Hematopoietic multipotent progenitor cell treated with erythropoietin and hydrocortisone succinate and interleukin-3 and kit ligand, for 17 days (in vitro differentiated cells): ENCODE measurements at places on chromosomes 5 and 9.
A peak's percentile ranks its signal among the peaks of the same experiment; 100 is the strongest.

DNA sequence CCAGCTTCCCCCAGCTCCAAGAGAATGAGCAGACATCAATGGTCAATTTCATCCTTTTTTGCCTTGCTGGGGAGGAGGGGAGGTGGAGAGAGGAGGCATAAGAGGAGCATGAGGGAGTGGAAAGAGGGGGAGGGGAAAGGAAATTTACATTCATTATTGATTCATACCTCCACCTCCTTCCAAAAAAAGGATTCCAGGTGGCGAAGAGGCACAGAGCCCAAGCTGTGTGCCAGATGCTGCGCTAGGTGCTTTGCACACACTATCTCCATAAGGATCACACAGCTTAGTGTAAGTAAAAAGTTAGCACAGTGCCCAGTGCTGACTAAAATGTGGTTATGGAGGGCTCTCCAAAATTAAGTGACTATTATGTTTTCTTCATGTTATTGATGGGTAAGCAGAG, 11.0 kb downstream of the ASTN2 start:
- DNase-seq = no peak

GRCh38 chr9:137972355-137972987, 94.9 kb downstream of the CACNA1B start:
- DNase-seq = no peak

DNA sequence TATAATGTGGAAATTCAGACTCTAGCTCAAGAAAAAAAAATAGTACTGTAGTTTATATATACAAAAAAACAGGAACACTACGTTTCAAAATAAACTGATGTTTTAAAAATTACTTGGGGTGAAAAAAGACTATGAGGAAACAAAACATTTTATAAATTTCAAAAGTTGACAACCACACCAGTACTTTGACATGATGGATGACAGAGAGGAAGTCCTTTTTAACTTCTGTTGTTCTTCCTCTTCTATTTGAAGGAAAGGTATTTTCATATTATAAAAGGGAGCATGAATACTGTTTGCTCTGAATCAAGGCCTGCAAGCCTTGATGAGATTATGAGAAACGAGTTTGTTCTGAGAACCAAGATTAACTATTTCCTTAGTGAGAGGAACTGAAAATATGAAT, 456.9 kb downstream of the TAF11L14 start:
- no peak for DNase-seq

GRCh38 chr9:15155323-15155722, 151.7 kb downstream of the TTC39B start:
- DNase-seq = no peak

GRCh38 chr9:85404911-85405565, 336.7 kb downstream of the AGTPBP1 start:
- no peak for DNase-seq

- no peak for DNase-seq
Observed at GRCh38 chr9:23741351-23741750, 84.7 kb downstream of the ELAVL2 start.

GRCh38 chr9:72635197-72635596, 113.8 kb downstream of the TMC1 start:
- DNase-seq = no peak

DNA sequence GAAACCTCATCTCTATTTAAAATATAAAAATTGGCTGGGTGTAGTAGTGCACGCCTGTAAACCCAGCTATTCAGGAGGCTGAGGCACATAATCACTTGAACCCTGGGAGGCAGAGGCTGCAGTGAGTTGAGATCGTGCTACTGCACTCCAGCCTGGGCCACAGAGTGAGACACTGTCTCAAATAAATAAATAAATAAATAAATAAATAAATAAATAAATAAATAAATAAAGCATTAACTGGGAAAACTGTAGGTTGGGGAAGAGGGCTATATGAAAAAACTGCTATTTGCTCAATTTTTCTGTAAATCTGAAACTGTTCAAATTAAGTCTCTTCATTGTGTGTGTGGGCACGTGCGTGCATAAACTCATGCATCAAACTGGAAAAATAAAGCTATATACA, 59.9 kb upstream of the RAPGEF6 start:
- DNase-seq = no peak

DNA sequence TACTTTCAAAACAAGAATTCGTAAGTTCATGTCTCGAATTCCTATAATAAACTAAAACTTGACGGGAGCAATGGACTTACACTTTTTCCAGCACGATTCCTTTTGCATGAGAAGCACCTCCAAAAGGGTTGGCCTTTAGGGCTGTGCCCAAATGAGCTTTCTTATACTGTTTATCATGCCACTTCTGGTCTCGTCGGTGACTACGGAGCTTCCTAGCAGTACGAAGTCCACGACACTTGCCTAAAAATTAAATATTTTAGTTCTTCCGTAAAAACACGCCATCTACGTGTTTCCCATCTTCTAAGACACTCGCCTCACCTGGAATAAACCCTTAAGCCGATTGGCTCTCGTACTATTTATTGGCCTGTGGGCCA, 554 bp downstream of the RPS23 start:
- DNase-seq = no peak

GRCh38 chr9:120386390-120387131, 193.4 kb downstream of the CDK5RAP2 start:
- DNase-seq = no peak

- no peak for DNase-seq
Observed at GRCh38 chr5:143055596-143056338, 285.6 kb downstream of the ARHGAP26 start.

- DNase-seq = no peak
Observed at GRCh38 chr9:89022001-89022759, 30.9 kb downstream of the S1PR3 start.

GRCh38 chr5:58266402-58266801, 193.5 kb downstream of the PLK2 start:
- no peak for DNase-seq

DNA sequence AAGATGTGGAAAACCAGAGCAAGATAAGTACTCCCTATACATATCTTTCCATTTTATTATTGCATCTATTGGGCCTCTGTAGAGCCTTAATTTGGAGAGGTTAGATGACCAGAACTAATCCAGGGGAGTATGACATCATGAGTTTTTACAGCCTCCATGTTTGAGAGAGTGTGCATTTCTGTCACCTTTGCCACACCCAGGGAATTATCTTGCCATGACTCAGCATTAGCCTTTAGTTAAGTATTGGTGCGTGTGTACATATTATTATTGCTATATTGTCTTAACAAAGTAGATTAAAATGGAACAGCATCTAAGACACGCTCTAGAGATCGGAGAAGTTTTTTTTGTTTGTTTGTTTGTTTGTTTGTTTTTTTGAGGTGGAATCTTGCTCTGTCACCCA, 27.6 kb downstream of the DIMT1 start:
- peak; percentile 40 for DNase-seq

- DNase-seq = no peak
Observed at GRCh38 chr5:151541571-151541970, 49.6 kb downstream of the FAT2 start.

- DNase-seq = no peak
Observed at GRCh38 chr9:131837316-131837715, 97.4 kb upstream of the RAPGEF1 start.

- no peak for DNase-seq
Observed at GRCh38 chr5:74096325-74096724, 470.3 kb downstream of the ARHGEF28 start.

DNA sequence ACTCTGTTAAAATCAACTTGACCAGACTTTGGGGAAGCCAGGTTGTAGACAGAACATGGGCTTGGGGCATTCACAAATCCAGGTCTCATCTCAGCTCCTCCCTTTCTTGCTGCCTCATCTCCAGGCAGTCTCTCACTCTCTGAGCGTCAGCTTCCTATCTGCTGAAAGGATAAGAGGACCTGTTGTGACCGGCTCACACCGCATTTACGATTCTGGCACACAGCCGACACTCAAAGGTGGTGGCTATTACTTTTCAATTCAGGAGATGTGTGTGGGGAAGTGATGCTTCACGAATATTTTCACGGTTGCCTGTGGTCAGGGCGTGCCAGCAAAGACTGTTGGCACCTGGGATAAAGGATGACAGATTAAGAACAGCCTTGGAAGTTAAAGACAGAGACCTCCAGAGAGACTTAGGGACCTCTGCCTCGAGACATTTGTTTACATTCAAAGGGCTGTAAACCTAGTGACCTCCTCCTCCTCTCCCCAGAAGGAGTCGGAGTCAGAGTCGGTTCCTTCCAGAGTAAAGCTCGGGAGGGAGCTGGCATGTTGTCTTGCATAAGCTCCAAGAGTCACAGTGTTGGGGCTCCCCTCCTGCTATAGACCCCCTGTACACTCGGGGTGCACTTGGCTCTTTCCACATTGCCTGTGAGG, 83.2 kb downstream of the AK8 start:
- DNase-seq = no peak

DNA sequence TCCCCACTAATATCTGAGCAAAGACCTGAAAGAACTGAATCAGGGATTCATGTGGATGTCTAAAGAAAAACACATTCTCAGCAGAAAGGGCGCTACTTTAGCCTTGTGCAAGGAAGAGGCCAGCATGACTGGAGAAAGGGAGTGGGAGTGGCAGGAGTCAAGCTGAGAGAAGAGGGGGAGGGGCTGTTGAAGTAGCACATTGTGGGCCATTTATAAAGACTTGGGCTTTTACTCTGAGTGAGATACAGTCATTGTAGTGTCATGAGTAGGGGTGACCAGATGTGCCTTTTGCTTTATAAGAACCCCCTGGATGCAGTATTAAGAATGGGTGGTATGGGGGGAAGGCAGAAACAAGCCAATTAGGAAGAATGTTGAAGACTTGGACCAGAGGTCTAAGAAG, 452.8 kb downstream of the ENC1 start:
- DNase-seq = no peak

DNA sequence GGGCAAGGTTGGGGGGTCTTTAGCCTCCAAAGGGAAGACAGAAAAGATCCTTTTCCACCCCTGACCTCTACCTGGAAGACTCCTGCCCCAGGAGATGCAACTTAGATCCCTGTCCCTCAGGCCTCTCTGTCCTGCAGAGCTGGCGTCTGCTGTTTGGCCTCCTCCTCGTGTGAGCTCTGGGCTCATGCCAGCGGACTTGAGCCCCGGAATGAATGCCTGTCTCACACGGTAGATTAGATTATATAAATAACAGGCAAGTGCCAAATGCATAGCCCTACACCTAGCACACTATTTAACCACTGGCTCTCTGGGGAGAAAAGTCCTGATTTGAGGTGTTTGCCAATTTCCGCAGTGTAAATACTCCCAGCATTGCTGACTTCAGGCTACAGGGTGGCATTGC, 1.4 kb upstream of the WNK2 start:
- no peak for DNase-seq

DNA sequence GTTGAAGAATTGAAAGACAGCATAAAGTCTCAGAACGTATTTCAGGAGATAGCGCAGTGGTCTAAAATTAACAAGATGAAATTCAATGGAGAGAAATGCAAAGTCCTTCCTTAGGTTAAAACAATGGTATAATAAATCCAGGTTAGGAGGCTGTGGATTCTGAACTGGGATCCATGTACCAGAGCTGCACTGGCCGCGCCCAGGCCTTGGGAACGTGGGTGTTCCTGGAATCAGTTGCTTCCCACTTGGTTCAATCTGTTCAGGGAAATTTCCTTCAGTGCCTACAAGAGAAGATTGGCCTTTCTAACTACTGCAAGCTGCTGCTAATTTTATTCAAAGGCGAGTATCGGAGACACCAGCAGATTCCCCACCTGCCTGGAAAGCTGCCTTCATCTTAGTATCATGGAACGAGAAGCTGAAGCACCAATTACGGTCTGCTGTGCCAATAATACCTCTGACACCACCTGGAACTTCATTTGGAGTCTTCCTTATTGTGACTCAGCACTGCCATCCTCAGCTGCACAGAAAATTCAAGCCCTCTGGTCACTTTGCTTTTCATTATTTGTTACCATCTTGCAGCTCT, 14.3 kb upstream of the CTNND2 start:
- DNase-seq = no peak

DNA sequence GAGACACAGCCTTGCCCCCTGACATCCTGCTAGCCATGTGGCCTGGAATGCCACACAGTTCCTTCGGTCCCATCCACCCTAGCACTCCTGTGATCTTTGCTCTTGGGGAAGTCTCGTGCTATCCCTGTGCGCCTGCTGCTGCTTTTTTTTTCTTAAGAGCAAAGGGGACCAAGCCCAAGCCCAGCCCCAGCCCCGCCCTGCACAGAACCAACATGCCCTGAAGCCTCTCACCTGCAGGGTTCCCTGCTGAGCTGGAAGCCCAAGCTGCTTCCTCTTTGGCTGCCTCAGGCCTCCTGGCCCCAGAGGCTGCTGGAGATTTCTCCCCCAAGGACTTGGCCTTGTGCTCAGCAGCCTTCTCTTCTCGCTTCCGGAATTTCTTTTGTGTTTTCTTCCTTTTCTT, 1.8 kb downstream of the SURF6 start:
- no peak for DNase-seq

- no peak for DNase-seq
Observed at GRCh38 chr5:152601806-152602732, 197.0 kb upstream of the NMUR2 start.

DNA sequence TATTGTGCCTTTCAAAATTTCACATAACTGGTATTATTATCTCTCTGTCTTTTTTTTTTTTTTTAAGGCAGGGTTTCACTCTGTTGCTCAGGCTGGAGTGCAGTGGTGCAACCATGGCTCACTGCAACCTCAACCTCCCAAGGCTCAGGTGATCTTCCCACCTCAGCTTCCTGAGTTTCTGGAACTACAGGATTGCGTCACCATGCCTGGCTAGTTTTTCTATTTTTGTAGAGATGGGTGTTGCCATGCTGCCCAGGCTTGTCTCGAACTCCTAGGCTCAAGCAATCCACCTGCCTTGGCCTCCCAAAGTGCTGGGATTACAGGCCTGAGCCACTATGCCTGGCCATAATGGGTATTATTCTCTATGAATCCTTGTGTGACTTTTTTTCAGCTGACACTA, 402.3 kb upstream of the SMARCA2 start:
- no peak for DNase-seq

DNA sequence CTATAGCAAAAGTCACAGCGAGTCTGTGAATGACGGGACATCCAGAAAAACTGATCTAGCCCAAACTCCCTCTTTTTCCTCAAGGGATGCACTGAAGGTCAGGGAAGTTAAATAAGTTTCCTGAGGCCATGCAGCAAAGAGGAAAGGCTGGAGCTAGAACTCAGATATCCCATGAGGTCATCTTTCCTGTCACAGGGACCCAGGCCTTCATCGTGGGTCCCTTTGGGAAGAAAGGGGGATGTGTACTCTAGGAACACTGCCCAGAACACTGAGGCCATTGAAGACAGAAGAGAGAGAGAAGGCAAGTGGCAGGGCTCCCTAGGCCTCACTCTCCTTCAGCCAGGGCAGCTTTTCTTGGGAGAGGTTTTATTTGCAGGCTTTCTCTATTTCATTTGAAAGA, 182.0 kb downstream of the EBF1 start:
- no peak for DNase-seq
